Stimulated activated CD4-positive, alpha-beta T cell treated with anti-CD3 and anti-CD28 coated beads, Interleukin-4, amount 100 ng/mL, for 1 hour (primary cell): ENCODE measurements at places on chromosomes 5 and 9.

DNA sequence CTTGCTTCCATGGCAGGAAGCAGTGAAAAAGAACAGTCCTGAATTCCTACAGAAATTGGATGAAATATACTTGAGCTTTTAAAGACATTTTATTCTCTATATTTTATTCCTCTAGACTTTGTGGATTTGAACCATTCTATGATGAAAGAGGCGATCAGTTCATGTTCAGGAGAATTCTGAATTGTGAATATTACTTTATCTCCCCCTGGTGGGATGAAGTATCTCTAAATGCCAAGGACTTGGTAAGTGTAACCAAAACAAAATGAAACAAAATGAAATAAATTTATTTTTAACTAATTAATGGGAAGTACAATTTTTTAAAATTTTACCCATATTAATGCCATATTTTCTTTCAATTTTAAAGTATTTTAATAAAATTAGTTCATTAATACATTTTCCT is 34.1 kb downstream of the STARD4 start:
- no peak for DNase-seq

GRCh38 chr5:137649228-137649935 is 86.5 kb downstream of the KLHL3 start:
- DNase-seq, result no peak

GRCh38 chr9:107137495-107138202 is 145.4 kb upstream of the RAD23B start:
- no peak for DNase-seq

- no peak for DNase-seq
Observed at GRCh38 chr9:113593682-113594281, 130.3 kb downstream of the RGS3 start.

GRCh38 chr5:98231089-98231488 is 542.4 kb upstream of the RGMB start:
- DNase-seq, result no peak

- DNase-seq, result no peak
Observed at GRCh38 chr5:147160902-147161700, 73.7 kb upstream of the STK32A start.

DNA sequence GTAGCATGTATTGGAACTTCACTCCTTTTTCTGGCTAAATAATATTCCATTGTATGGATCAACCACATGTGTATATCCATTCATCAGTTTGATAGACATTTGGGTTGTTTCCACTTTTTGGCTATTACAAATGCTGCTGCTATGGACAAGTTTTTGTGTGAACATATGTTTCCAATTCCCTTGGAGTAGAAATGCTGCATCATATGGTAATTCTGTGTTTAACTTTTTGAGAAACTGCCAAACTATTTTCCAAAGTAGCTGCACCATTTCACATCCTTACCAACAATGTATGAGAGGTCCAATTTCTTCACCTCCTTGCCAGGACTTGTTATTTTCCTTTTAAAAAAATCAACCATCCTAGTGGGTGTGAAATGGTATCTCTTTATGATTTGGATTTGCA is 8.4 kb downstream of the FRRS1L start:
- no peak for DNase-seq

DNA sequence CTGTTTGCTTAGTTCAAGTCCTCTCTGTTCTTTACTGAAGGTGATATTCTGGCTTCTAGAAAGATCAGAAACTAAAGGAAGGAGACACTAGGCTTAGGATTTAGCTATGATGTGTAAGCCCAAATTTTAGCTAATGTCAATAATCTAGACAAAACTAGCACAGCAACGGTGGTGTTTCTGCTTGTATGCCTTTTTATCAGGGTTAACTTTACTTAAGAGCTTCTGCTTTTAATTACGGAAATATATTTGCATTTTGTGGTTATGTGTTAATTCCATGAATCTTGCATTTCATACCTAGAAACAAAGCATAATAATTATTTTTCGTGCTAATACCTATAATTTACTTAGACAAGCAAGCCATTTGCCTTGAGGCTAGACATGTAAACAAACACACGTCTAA is 96.1 kb downstream of the PAX5 start:
- DNase-seq, result no peak
